ENCODE measurements at places on chromosomes 2 and 18.

GRCh38 chr18:55321265-55322177 is 266.5 kb downstream of the TCF4 start:
- peak; percentile 6 for DNase-seq

GRCh38 chr2:156532989-156533388 is 96.8 kb downstream of the GPD2 start:
- DNase-seq = no peak

GRCh38 chr18:7815787-7816186 is 248.7 kb downstream of the PTPRM start:
- DNase-seq = no peak

GRCh38 chr2:147223553-147224060 is 621.2 kb upstream of the ACVR2A start:
- no peak for DNase-seq

DNA sequence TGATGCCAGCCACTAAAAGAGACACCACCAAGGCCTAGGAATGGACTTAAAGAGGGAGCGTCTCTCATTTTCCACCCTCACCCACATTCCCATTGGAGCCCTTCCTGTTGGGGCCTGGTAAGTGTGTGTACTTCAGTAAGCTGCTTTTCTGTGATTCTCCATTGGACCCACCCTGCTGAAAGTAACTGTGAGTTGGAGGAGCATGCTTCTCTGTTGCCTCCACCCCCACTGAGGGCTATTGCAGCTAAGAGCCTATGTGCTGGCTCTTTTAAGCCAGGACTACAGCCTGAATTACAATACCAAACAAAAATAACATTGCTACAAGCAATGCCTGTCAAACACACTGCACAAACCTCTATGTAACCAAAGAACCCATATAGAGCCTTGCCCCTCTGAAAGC is 81.1 kb downstream of the TRABD2A start:
- DNase-seq = no peak

GRCh38 chr2:169528271-169528701 is 18.8 kb downstream of the KLHL41 start:
- DNase-seq = peak; percentile 31

DNA sequence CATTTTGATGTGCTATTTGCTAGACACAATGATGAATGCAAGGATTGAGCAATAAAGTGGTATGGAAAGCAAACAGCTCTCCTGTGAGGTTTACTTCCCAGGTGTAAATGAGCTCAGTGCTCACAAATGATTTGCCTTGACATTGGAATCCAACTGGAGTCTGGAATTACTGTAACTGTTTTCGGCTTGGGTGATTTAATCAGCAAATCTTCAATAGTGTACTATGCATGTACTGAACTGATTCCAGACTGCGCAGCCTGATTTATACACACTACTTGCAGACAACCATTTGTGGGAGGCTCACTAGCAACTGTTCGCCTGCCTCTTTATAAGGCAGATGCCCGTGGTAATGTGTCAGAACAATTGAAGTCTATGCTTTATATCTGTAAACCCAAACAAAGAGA is 27.9 kb upstream of the SOX11 start:
- no peak for DNase-seq

DNA sequence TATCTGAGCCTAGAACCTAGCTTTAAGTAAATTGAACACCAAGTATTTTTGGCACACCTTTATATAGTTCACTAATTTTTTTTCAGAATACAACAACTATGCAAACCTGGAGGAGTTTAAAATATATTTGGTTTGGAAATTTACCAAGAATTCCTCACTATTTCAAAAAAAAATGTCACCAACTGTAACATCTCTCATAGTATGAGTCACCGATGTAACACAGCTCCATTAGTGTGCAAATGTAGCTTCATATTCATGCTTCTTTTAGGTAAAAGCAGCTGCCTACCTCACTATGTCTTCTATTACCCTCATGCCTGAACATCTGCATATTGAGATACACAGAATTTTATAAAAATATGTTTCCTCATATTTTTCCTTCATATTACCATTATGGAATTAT is 80.5 kb downstream of the NRXN1 start:
- DNase-seq = no peak

DNA sequence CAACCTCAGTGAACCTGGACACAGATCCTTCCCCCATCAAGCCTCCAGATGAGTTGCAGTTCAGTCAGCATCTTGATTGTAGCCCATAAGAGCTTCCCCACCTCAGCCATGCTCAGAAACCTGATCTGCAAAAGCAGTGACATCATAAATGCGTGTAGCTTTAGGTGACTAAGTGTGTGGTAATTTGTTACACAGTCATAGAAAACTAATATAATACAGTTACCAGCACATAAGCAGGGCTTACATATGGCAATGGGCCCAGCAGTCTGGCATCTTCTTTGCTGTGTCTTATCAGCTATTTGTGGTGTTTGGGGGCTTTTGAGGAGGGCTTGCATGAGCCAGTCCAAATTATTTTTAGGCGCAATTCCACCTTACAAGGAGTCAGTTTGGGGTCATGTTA is 807.0 kb downstream of the SLC4A3 start:
- no peak for DNase-seq

DNA sequence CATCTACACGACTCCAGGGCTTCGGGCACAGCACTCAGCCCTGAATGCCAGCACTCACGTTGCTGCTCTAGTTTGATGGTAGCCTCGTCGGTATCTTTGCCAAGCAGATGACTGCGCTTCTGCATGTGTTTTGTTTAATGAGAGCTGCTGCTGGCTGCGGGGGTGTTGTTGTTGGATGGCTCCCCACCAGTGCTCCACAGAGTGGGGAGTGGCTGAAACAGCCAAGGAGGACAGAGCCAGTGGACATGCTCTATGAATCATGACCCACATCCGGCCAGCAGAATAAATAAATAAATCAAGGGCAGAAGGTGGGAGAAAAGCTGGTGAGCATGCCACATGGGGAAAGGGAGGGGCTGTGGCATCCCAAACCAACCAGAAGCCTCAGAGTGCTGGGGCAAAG is 131.2 kb upstream of the SOX11 start:
- no peak for DNase-seq

- DNase-seq = no peak
These were observed 73.7 kb downstream of the PXDN start for GRCh38 chr2:1670636-1671035.

All from stimulated activated CD8-positive, alpha-beta memory T cell treated with anti-CD3 and anti-CD28 coated beads, Interleukin-7, amount 100 ng/mL, for 1 hour (primary cell).